ENCODE measurements at places on chromosomes 1 and 21. TPM values are rescaled to one million over a fixed set of nuclear protein-coding genes. Genes with fewer than 3 reads are reported as not detected.

- no peak for DNase-seq
These were observed 50.7 kb downstream of the UMODL1 start for GRCh38 chr21:42121794-42122193.

HCRTR1 gene
- not detected for total RNA-seq

DNA sequence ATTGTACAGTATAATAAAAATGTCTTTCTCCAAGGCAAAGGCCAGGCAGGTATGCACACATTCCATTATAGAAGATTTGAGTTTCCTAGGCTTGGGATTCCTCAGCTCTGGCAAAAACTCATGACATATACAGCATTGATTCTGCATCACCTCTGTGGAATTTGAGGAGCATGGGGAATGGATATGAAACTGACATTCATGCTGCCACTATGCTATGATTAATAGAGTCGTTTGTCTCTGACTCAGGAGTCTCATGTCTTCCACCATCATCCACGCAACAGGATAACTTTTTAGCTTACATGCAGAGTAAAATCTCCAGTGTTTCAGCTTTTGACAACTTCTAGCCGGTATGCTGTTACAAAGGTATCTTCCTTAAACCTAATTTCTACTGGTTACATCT lies 49.8 kb upstream of the ADORA3 start:
- no peak for DNase-seq

DNA sequence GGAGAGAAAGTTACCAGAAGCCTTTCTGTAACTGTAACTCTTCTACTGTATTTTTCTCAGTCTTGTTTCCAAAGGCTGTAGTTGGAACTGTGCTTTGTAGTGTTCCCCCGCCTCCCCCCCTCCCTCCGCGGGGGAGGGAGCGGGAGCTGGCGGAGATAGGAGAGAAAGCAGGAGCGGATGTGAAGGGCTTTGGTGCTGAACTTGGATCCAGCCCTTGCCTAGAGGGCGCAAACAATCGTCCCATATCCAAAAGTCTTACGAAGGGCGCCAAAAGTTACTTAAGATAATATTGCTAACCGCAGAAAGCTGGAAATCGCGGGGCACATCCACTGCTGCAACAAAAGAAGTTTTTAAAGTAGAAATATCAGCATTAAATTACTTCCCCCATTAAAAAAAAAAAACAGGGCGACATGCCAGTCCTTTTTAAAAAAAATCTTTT lies 2.4 kb upstream of the NFIA start:
- peak; percentile 87 for DNase-seq

DNA sequence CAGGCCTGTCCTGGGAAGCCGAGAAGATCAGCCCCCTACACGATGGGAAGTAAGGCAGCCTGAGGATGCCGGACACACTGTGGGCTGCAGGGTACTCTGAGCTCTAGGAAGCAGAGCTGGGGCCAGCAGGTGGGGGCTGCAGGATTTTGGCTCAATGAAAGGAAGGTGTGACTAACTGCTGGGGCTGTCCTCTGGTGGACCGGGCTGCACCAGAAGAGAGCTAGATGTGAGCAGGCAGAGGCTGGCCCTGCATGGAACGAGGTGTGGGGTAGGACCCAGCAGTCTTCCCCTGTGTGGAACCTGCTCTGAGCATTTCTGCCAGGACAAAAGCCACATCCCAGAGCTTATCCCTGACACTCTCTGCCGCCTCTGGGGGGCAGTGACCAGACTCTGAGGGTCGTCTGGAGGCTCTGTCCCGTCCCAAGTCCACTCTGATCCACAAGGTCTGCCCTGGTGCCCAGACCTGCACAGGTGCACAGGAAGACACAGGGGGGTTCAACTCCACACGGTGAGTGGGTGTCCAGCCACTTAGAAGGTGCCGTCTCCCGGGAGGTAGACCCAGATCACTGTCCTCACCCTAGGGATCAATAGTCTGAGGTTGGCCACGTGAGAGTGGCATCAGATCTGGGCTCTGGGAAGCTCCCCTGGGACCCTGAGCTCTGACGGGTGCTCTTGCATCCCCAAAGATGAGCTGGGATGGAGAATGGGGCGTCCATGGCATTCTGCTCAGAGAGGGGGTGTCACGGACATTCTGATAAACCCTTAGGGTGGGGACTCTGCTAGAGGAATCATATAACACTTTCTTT lies 187.6 kb upstream of the VAMP3 start:
- DNase-seq: no peak

- DNase-seq: no peak
These were observed 1171.2 kb downstream of the PLA2G4A start for GRCh38 chr1:187999973-188000372.
